ENCODE measurements at places on chromosomes 1 and 21.
A peak's percentile ranks its signal among the peaks of the same experiment; 100 is the strongest.

GRCh38 chr1:78491451-78492071 lies 787 bp downstream of the PTGFR start:
- DNase-seq: no peak

- DNase-seq: no peak
Measured at GRCh38 chr1:37914719-37915475, 32.0 kb downstream of the INPP5B start.

GRCh38 chr1:93495911-93496310 lies 48.0 kb downstream of the FNBP1L start:
- DNase-seq: no peak

GRCh38 chr1:203069030-203069747 lies 16.6 kb downstream of the MYOG start:
- no peak for DNase-seq

GRCh38 chr1:180842491-180843275 lies 70.0 kb upstream of the KIAA1614 start:
- DNase-seq: no peak

DNA sequence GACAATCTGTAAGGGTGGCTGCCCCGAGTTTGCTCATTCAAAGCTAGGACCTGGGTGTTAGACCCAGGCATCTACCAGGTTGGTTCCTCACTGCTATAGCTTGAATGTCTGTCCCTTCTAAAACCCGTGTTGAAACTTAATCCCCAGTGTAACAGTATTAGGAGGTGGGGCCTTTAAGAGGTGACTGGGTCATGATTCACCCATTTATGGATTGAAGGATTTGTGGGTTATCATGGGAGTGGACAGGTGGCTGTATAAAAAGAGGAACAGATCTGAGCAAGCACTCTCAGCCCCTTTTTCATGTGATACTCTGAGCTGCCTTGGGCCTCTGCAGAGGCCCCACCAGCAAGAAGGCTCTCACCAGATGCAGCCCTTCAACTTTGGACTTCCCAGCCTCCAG lies 29.4 kb downstream of the PSMG1 start:
- DNase-seq: no peak

GRCh38 chr1:204266504-204267034 lies 52.8 kb upstream of the GOLT1A start:
- DNase-seq: no peak

DNA sequence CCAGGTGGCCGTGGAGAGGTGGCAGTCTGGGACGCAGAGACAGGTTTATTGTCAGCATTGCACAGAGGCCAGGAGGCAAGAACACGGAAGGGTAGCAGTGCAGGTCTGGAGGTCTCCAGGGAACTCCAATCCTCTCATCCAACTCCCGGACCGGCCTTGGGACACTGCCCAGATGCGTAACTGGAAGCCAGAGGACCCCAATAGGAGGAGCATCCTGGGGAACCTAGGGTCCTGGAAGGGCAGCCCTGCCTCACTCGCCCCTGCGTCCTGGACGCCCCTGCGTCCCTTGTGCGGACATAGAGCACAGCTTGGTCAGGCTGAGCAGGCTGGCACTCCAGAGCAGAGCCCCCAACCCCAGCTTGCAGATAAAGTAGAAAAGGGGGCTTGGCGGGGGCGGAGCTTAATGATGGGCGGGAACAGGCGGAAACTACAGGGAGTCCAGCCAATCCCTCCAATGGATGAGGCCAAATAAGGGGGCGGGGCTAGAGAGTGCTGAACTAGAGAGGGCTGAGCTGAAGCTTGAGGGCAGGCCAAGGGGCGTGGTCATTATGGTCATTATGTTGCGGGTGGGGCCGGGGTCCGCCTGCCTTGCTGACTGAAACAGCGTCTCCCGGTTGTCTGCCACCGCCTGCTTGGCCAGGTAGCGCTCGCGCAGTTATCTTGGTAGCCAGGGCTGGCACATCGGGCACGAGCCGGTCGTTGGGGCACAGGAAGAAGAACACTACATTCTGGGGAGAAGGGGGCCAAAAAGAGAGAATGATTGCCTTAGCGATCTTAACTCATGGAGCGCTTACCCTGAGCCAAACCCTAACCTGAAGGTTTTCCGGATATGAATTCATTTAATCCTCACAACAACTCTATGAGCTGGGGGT lies 3.7 kb upstream of the ARHGEF19 start:
- DNase-seq: peak; percentile 84

- no peak for DNase-seq
Measured at GRCh38 chr21:37665230-37666024, 250.8 kb downstream of the KCNJ6 start.

DNA sequence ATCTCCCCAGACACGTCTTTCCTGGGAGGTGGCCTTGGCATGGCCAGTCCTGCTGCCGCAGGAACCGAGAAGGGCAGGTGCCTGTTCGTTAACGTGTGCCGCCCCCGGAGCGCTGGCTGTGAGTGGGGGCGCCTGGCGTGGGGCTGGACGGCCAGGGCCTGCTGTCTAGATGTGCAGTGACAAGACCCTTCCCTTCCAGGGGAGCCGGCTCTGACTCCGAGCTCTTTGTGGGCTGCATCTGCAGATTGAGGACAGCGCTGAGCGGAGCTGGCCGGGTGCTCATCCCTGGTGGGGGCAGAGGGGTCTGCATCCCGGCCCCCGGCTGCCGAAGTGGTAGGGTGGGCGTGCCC lies 13.0 kb downstream of the COL18A1 start:
- DNase-seq: no peak

DNA sequence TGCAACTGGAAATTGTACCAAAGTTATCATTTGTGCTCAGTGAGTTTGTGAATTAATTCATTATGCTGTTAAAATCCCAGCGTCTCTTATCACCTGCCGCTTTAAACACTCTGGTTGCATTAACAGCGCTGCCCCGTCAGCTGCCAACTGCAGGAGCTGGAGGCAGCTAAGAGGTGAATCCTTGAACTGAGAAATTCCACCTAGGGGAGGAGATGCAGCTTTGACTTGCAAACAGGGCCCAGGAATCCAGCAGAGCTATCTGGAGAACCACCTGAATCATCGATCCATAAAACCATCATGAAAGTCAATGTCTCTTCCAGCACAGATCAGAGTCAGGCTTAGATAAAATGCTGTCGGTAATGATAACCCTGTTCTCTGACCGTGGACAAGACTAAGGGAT lies 140.7 kb upstream of the PTBP2 start:
- DNase-seq: no peak

DNA sequence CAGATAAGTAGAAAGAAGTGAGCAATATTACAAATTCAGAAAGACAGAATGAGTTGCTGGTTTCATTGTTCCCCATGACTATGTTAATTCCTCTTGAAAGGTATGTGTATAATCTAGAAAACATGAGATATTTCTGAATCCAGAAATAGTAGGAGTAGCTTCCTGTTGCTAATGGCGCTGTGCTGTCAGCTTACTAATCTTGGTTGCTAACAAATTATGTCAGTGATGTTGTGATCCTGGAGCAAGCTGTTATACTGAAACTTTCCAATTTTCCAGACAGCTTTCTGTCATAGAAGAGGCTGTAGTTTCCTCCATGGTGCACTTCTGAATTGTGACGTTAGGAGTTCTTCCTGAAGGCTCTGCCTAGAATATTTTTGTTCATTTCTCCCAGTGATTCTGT lies 372.3 kb downstream of the USP25 start:
- no peak for DNase-seq

DNA sequence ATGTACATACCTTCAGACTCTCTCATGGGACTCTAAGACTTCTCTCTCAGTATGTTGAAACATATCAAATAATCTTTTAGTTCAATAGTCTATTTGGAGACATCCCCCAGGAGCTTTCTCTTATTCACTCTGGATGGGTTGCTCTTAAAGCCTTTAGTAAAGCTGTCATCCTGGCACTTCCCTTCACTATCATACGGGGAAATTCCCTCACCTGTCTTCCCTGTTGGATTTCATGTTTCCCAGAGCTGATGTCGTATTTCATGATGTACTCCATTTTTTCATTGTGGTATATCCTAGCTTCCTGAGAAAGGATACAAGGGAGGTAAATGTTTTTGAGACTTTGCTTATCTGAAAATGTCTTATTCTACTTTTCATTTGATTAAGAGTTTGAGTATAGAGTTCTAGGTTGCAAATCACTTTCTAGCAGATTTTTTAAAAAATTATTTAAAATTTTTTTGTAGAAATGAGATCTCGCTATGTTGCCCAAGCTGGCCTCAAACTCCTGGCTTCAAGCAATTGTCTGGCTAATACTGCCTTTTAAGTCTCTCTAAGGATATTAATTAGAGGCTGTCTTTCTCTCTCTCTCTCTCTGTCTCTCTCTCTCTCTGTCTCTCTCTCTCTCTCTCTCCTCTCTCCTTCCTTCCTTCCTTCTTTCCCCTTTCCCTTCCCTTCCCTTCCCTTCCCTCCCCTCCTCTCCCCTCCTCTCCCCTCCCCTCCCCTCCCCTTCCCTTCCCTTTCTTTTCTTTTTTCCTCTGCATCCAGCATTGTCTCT lies 17.0 kb upstream of the MACF1 start:
- no peak for DNase-seq

DNA sequence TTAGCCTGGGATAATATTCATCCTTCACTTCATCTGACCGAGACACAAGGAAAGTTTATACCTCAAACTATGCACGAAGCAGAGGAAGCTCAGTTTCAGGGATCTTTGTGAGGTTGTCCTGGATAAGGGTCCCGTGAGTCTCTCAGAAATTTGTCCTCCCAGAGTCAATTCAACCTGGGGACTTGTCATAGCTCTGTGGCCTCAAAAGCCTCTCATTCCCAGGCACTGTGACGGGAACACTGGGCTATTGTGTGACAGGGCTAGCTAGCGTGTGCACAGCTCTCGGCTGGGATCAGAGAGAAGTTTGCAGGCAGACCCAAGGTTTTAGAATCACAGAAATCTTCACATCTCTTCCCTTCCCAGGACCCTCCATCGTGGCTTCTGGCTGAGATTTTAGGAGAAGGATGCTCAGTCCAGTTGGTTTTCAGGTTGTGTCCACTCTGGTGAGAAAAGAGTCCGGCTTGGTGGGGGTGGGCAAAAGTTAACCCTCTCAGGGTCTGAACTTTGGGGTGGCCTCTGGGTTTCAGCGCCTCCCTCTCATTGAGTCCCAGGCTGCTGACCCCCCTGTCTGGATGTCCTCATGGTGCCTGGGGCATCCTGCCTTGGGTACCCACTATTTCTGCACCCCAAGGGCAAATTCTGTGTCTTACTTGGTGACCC lies 20.4 kb upstream of the LBR start:
- no peak for DNase-seq

DNA sequence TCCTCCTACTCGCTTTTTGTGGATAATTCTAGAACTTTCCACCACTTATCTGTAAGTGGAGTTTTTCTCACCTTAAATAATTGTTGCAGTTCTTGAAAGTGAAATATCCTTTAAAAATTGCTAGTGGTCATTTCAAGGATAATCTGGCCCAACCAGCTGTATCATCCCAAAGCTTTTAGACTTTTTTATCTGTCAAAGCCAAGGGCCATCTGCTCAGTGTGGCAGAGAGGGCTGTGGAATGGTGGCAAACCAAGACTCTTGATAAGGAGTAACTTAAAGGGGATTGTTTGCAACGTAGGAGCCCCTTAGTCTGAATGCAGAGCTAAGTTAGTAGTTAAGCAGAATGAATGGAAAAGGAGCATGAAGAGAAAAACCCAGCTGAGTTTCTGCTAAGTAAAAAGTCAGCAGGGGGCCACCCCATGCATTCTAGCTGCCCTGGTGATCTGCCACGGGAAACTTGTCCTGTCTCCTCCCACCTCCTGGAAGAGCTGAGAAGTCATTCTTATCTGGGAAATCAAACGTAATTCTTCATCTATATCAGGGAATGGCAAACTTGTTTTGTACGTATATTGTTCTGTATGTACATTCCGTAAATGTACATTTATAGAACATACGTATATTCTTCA lies 169.3 kb downstream of the PRDM2 start:
- no peak for DNase-seq

DNA sequence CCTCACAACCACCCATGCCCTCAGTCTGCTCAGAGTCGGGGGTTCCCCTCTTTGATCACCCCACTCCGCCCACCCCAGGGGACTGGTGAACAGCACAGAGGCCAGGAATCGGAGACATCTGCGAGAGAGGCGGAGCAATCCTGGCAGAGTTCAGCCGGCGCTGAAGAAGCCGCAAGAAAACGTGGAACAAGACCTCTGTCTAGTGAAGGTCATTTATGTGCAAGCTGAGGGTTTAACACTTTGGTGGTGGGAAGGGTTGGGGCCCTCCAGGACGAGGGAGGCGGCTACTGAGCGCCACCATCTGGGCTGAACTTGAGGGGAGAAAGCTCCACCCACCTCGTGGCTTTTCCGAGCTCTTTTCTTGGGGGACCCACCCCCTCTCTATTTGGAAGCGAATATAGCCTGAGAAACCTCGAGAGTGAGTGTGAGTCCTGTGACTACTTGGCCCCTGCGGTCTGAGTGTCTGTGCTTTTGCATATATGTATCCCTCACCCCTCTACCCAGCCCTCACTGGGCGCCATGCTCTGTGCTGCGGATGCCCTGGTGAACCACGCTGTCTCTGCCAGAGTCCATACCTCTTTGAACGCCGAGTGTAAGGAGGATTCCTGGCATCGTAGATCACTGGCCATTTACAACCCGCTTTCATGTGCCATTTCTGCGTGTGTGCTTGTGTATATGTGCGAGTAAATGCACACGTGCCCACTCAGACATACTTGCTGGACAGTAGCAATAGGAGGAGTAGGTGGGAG lies 1.2 kb upstream of the EPHA10 start:
- peak; percentile 52 for DNase-seq

GRCh38 chr1:96515925-96516324 lies 205.7 kb upstream of the PTBP2 start:
- DNase-seq: no peak

DNA sequence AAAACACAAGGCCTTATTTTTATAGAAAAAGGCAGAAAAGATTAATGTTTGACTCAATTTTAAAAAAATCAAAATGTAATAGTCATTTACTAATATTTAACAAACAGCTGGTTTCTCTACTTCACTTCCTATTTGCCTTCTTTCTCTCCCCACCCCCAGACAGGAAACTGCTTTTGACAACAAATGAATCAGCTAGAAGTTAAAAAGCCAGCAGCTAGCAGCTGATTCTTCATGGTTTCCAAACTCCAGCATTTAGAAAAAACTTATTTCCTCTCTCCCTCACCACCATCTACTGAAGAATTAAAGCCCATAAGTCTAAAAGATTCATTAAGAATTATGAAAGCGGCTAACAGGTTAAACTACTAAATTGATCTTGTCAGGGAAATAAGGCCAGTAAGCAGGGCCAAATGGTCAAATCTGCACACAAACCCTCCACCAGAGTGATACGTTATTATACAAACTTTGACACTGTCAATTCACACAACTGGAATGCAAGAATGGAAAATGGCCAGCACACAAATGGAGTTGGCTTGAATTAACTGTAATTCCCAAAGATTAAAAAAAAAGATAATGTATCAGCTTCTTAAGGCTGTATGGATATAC lies 4.0 kb downstream of the WDR26 start:
- peak; percentile 67 for DNase-seq

DNA sequence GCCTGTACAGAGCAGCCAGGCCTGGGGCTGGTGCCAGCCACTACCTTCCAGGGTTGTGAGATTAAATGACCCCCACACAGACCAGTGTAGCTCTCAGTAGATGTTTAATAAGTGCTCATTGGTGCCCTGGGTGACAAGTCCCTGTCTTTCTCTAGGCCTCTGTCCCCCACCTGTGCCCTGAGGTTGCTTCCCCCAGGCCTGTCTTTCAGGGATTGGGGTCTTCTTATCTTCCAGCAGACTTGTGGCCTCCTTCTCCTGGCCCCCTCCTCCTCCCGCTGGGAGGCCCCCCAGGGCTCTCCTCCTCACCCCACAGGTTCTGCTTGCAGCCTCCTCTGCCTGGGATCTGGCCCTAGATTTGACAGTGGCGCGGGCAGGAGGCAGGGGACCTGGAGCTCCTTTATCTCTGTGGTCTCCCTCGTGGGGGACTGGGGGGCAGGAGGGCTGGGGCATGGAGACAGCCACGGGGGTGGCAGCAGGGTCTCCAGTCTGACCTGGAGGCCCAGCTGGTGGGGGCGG lies 40.3 kb downstream of the EPHA2 start:
- no peak for DNase-seq
